ENCODE measurements at places on chromosomes 2 and 18. TPM values are rescaled to one million over a fixed set of nuclear protein-coding genes. Genes with fewer than 3 reads are reported as not detected.

Gene VSNL1
- total RNA-seq: not detected

Gene REG3G
- not detected for total RNA-seq

Gene DCC
- not detected for total RNA-seq

Gene GALNT14
- total RNA-seq: 0.39 TPM

Gene EML6
- total RNA-seq: 0.77 TPM

Gene CEP192
- total RNA-seq: 21.1 TPM

Gene CD8B2
- not detected for total RNA-seq

Gene SETBP1
- total RNA-seq: 6.4 TPM

- no peak for DNase-seq
These were observed 297.2 kb upstream of the SLC14A2 start for GRCh38 chr18:45317948-45318640.

DNA sequence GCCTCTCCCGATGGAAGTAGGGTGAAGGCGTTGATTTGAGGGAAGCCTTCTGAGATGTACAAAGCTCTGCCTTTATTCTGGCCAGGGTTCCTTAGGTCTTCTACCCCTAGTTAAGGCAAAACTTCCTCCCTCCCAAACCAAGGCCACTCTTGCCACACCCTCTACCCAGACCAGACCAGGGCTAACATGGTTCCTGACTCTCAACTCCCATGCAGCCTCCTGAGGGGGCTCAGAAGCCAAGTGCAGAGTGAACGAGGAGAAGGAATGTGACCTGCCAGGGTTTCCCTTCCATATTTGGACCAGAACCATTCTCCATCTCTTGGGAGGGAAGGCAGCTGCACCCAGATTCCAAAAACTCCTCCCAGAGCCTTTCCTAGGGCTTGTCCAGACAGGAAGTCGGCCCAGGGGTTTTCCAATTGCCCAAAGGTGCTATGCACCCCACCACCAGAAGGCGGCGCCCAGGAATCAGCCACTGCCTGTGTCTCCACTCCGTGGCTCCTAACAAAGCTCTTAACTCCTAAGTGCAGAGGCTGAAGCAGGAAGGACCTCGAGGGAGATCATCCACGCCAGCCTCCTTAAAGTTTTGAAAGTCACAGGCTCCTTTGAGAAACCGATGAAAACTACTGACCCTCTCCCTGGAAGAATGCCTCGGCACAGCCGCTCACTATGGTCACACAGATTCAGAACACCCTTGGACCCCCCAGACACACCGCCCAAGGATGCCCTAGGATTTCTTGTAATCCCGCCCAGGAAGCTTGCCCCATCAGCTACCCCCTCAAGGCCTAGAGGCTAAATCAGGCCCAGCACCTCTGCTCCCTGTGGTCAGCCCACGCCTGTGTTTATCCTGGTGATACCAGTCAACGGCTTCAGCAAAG lies 157.8 kb downstream of the SMAD2 start:
- peak; percentile 40 for DNase-seq

DNA sequence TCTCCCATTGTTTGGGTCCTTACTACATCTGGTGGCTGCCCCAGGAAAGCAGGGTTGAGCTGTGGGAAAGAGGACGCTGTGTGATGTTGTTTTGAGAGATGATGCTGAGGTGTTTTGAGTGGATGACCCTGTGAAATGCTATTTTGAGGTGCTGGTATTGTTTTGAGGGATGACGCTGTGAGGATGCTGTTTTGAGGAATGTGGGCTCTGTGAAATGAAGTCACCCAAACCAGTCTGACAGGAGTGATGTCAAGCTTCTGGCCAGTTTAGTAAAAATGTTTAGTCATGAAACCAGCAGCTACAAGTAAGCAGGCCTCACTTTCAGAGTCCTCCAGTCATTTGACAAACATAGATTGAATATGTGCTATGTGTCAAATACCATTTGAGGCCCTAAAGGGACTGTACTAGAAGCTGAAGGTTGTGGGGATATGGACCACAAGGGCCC lies 16.1 kb upstream of the PUM2 start:
- DNase-seq: no peak

GRCh38 chr18:48022531-48023329 lies 92.3 kb upstream of the SMAD2 start:
- DNase-seq: peak; percentile 77

DNA sequence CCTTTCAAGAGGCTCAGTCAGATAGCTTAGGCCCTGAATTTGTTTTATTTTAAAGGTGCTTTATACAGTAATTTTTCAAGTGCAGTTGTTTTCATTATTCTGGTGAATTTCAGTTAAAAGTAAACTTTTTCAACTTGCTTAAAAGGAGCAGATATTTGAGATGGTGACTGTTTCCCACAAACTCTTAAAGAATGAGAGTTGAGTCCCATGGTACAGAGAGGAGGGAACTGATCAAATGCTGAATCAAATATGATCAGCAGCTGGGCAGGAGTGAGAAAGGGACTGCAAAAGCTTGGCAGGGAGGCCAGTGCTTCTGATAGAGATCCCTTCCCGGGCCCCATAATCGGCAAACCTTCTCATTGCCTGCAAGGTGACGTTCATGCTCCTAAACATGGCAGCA lies 91.2 kb downstream of the KCNS3 start:
- DNase-seq: no peak

DNA sequence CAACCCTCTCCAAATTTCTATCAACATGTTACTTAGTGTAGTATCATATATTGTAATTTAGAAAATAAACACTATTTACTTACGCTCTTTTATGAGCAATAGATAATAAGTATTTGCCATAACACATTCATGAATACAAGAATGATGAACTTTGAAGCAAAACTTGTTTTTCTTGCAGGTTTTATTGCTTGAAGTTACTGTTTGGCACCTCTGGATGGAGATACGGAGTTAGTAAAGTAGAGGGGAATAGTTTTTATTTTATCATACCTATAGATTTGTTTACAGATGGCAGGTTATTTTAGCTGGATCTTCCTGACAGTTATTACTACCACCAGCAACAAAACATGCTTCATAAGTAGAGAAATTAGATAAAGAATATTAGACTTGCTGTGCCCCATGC lies 274.2 kb upstream of the LRRTM4 start:
- DNase-seq: no peak

GRCh38 chr2:144529841-144530240 lies 9.9 kb upstream of the ZEB2 start:
- DNase-seq: no peak

DNA sequence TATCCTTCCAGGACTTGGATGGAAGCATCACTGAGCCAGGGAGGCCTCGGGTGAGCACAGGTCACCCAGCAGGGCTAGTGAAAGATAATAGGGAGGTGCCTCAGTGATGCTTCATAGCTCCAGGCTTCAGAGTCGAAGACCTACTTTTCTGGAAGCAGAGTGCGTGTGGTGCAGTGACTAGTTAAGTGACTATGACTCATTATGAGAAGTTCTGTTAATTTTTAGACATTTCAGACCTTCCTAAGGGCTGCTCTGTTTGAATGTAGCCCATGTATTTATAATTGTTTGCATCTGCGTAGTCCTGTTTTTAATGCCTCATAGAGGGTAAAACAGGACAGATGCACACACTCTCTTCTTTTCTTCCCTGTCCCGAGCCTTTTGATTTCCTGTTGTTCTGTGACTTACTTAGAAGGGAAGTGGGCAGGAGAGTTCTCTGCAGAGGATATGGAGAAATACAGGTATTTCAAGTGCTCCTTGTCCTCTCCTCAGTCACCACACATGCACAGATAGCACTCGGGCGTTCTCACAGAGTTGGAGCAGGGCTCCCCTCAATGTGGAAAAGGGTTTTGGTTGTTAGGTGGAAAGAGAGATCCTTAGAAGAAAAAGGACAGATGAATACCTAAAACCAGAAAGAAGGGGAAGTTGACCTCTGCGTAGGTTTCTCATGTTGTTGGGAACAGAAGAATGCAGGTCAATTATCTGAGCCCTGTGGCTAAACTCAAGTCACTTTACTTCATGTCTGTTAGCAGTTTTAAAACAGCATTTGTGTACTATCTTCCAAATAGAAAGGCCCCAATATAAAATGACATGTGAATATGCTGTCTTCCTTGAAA lies 34.7 kb downstream of the RALB start:
- no peak for DNase-seq

GRCh38 chr2:31054842-31055388 lies 83.3 kb downstream of the GALNT14 start:
- DNase-seq: no peak

DNA sequence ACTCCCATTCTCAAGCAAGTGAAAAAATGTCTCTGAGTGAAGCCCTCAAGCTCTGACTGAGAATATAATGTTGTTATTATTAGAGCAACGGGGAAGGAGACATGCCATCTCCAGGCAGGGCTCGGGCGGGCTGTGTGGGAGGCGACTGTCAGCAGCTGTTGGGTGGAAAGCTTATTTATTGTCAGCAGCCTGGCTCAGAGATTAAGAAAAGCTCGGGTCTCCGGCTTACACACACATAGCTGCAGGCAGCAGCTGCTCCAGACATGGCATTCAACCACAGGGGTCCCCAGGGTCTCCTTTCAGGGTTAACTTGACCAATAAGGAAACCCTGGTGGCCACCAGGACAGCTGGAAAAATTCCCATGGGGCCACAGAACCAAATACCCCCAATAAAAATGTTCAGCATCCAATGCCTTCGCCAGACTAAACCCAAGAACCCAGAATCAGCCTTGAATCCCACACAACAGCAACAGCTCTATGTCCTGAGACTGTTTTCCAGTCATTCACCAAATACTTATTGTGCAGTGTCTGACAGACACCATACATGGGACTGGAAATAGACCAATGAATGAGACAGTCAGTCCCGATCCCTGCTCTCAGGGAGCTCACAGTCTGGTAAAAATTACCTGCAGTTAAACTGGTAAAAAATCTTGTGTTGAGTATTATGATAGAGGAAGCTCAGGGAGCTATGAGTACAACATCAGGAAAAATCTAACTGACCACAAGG lies 70.5 kb upstream of the RTN4 start:
- DNase-seq: no peak

- DNase-seq: no peak
These were observed 32.0 kb downstream of the XDH start for GRCh38 chr2:31382452-31383120.

- no peak for DNase-seq
These were observed 127.3 kb upstream of the ERBB4 start for GRCh38 chr2:212665948-212666347.

Data from dermis microvascular lymphatic vessel endothelial cell (primary cell).